ENCODE measurements at places on chromosomes 7 and 10. TPM values are rescaled to one million over a fixed set of nuclear protein-coding genes. Genes with fewer than 3 reads are reported as not detected.

The SRRM3 gene
- polyA plus RNA-seq: 1.8 TPM

The CCDC172 gene
- not detected for polyA plus RNA-seq

The HOGA1 gene
- not detected for polyA plus RNA-seq

The MSRB2 gene
- polyA plus RNA-seq: 16.6 TPM

The PNLIPRP3 gene
- polyA plus RNA-seq: not detected
